ENCODE measurements at places on chromosomes 6 and 20.

GRCh38 chr6:40957616-40958492 is 81.2 kb downstream of the UNC5CL start:
- no peak for DNase-seq

DNA sequence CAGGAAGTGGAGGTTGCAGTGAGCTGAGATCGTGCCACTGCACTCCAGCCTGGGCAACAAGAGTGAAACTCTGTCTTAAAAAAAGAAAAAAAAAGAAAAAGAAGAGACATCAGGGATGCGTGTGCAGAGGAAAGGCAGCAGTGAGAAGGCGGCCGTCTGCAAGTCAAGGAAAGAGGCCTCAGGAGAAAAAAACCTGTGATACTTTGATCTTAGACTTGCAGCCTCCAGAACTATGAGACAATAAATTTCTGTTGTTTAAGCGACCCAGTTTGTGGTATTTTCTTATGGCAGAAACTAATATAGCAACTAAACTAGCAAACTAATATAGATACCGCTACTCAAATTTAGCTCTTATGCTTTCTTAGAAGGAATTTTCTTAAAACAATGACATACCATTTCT is 36.1 kb downstream of the FGD2 start:
- no peak for DNase-seq

GRCh38 chr6:4812068-4812467 is 35.9 kb downstream of the CDYL start:
- DNase-seq: no peak

DNA sequence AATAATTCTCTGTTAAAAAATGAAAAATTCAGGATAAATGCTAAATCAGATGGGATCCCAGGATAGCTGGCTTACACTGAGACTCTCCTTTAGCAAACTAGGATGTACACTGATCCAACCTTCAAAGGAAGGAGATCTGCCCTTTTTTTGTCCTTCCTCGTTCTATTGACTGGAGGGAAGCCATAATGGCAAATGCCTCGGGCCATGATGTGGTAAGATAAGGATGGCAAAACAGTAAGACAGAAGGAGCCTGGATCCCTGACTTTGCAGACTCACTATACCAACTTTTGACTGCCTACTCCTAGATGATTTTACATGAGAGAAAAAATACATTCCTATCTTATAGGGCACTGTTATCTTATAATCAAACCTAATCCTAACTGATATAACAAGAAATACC is 156.9 kb upstream of the BEND3 start:
- no peak for DNase-seq

DNA sequence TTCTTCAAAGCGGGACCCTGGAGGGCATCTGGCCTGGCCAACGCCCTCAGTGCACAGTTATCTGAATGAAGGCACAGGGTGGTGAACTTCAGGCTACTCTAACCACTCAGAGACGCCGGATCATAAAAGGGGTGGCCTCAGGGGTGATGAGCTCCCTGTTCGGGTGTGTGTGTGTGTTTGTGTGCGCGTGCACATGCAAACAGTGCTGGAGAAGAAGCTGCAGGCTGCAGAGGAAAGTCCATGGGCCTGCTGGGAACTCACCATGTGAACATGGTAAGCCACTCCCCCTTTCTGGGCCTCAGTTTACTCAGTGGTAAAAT is 42.0 kb downstream of the KIAA1755 start:
- DNase-seq: no peak

DNA sequence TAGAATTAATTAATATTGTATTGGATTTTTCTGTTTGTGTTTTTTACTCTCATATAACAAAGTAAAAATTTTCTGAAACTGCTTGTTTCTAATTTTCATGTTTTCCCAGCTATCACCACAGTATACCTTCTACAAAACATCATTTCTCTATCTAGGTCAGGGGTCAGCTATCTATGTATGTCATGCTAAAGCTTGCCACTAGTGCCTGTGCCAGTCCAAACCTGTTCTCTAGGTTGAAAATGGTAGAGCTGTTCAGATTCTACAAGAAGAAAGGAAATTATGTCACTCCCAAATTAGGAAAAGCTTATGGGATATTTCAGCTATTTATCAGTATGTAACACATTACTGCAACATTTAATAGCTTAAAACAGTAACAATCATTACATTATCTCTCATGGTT is 5.8 kb upstream of the ME1 start:
- no peak for DNase-seq

- no peak for DNase-seq
These were observed 742.7 kb upstream of the SLC35B3 start for GRCh38 chr6:9178071-9178470.

GRCh38 chr6:87736809-87737540 is 34.9 kb upstream of the AKIRIN2 start:
- DNase-seq: no peak

All from smooth muscle cell of the brain vasculature (primary cell).